ENCODE measurements at places on chromosomes 4 and X. TPM values are rescaled to one million over a fixed set of nuclear protein-coding genes. Genes with fewer than 3 reads are reported as not detected.

CFAP47 gene
- polyA plus RNA-seq: not detected

SLC7A11 gene
- polyA plus RNA-seq: 0.07 TPM

CT45A9 gene
- not detected for polyA plus RNA-seq

BTC gene
- polyA plus RNA-seq: not detected

FRG1 gene
- 46.0 TPM for polyA plus RNA-seq

PABPC1L2B gene
- not detected for polyA plus RNA-seq

Measured in CD14-positive monocyte (primary cell).